RWPE1 (cell line): ENCODE measurements at places on chromosomes 12 and 14.

DNA sequence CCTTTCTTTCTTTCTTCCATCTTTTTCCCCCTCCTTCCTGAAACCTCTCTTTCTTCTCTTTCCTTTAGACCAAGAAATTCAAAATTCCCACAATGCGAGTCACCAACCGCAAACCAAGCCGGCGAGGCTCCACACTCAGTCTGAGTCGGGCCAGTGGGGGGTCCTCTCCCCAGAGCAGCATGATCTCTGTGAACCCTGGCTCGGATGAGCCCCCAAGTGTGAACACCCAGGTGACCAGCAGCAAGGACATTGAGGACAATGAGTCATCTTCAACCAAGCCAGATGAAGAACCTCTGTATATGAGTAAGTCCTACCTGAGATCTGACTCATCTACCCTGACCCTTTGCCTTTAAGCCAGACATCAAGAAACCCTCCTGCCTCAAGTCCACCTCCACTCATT lies 88.6 kb upstream of the TMEM233 start:
- peak; percentile 19 for DNase-seq

DNA sequence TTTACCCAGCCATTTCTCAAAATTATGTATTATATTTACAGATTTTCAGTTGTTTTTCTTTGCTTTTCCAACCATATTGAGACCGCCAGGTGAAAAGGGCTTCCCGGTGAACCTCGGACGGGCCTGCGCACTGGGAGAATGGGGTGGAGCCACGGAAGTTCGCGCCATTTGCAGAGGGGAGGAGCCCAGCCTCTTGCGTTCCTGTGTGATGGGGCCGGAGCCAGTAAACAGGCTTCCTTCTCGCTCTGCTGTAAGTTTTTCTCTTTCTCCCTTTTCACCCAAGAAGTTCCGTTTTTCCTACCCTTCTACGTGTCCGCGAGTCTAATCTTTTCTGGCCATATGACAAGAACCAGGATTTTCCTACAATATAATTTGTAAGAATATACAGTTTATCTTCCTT lies 1108.8 kb upstream of the SEL1L start:
- no peak for DNase-seq

DNA sequence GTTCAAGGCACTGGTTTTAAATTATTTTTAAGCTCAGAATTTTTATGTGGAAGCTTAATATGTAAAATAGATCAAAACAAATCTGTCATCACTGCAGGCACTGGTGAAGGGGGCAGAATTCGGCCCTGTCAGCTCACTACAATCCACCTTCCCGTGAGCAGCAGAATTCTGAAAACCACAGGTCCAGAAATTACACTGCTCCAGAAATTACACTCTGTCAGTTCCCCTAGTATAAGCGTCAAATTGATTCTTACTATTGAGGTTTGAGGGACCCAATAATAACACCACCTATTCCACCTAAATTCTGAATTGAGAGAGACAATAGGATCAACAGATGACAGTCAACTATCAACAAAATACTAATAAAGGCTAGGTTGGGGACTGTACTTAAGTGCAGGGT lies 245.5 kb downstream of the PHLDA1 start:
- no peak for DNase-seq

DNA sequence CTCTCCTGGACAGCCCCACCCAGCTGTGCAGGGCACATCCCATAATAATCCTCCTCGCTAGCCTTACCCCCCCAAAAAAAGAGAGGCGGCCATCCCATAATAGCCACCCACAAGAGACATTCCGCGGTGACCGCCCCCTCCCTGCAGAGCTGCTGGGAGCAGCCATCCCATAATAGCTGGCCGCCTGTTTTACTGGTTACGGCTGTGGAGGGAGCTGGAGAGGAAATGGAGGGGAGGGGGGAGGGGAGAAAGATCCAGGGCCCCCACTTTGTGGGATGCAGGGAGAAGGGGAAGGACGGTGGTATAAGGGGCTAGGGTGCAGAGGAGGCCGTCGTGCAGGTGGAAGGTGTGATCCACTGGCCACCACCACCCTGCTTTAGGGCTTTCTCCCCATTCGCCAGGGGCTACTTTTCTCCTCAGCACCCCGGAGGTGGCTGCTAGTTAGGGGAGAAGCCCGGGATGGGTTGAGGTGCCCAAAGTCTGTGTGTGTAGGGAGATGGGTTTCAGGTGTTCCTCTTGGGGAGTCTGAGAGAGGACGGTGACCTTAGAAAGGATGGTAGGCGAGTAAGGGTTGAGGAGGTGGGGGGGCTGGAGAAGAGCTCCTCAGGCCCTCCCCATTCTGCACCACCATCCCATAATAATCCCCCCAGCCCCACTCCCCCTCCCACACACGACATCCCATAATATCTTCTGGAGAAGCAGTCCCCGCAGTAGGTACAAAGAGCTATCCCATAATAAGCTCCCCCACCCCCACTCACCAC lies 6.0 kb upstream of the CHD4 start:
- peak; percentile 57 for DNase-seq

GRCh38 chr12:7160183-7160582 lies 29.3 kb upstream of the PEX5 start:
- DNase-seq, result no peak

GRCh38 chr12:97335115-97335514 lies 127.5 kb upstream of the RMST start:
- no peak for DNase-seq

DNA sequence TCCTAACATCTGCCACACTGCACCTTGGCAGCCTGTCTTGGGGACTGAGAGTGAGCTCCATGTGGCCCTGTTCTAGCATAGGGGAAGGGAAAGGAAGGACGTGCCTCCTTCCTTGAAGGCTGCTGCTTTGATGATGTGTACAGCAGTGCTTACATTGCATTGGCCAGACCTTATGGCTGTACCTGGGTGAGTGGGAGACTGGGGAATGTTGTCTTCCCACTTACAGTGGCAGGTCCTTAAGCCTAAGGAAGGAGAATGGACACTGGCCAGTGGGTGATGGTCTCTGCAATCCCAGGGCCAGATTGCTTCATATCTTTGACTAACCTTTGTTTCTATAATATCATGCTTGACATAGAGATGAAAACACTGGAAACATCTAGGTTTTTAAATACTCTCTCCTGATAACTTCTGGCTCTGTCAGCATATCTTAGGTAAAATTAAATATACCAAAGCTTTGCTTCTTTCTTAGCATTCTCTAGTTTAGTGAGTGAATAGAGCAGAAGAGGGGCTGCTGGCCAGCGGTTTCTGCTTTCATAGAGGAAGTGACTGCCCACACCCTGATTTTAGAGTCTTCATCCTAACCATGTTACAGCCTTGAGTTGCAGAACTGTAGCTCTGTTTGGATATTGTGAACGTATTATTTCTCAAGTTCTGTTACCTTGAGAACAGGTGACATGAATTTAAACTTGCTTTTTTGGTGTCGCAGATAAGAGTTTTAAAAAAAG lies 27.2 kb downstream of the KLC1 start:
- no peak for DNase-seq

DNA sequence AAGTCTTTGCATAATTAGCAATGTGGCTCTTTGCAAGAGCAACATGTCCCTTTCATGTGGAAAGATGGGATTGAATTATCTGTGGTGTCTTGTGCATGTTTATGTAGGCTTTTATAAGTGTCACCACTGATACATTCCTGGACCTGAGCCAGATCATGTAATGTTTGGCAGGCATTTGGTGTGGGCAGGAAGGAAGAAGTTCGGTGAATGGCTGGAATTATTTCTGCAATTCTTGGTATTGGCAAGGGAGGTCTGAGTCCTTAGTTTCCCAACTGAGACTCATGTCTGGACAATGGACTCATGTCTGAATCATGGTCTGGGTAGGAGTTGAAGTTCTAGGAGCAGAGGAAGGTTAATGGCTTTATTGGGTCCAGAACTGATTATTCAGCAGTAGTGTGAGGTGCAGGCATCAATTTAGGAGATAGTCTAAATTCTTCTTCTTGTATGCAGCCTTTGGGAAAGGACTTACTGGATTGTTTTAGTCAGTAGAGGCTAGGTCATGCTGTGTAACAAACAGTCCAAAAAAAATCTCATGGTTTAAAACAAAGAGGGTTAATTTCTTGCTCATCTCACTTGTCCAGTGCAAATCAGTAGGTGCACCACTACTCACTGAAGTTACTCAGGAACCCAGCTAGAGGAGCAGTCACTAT lies 186.5 kb upstream of the LHX5 start:
- DNase-seq, result no peak

GRCh38 chr12:57219993-57220754 lies 3.6 kb downstream of the NXPH4 start:
- DNase-seq, result no peak

GRCh38 chr14:99981806-99982205 lies 83.4 kb upstream of the EVL start:
- no peak for DNase-seq

DNA sequence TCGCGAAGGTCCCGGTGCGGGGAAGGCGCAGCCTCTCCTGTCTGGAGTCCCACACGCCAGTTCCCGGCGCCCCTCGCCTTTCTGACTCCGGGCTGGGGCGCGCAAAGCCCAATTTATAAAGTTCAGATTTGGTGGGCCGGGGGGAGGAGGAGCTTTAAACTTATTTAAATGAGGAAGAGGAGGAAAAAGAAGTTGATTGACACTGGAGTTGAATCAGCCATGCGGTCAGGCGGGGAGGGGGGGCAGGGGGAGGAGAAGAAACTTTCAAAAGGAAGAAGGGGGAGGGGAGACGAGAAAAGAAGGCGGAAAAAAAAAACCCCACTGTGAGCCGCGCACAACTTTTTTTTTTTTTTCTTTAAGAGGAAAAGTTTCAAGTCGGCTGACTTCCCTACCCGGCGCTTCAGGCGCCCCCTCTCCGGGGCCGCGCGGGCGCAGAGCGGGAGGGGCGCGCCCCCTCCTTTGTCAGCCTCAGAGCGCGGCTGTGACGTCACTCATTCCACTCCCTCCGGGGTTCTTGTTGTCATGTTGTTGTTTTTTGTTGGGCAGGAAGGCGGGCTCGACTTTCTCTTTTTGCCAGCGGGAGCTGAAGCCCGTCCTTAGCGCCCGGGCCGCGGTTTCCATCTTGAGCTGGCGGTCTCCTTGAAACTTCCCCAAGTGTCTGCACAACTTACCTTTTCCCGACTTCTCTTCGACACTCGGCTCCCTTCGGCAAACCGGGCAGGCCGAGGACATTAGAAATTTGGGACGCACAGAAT lies at the start of gene ZFP36L1:
Gene ZFP36L1 (minus strand): TSS at position 89 of the 755 bp plus-strand sequence. CDS start 129 bp downstream, outside the sequence.
- DNase-seq, result peak; percentile 95

DNA sequence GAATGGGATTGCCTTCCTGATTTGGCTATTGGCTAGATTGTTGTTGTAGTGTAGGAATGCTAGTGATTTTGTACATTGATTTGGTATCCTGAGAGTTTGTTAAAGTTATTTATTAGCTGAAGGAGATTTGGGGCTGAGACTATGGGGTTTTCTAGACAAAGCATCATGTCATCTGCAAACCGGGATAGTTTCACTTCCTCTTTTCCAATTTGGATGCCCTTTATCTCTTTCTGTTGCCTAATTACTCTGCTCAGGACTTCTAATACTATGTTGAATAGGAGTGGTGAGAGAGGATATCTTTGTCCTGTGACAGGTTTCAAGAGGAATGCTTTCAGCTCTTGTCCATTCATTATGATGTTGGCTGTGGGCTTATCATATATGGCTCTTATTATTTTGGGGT lies 265.7 kb upstream of the MGAT4C start:
- no peak for DNase-seq

DNA sequence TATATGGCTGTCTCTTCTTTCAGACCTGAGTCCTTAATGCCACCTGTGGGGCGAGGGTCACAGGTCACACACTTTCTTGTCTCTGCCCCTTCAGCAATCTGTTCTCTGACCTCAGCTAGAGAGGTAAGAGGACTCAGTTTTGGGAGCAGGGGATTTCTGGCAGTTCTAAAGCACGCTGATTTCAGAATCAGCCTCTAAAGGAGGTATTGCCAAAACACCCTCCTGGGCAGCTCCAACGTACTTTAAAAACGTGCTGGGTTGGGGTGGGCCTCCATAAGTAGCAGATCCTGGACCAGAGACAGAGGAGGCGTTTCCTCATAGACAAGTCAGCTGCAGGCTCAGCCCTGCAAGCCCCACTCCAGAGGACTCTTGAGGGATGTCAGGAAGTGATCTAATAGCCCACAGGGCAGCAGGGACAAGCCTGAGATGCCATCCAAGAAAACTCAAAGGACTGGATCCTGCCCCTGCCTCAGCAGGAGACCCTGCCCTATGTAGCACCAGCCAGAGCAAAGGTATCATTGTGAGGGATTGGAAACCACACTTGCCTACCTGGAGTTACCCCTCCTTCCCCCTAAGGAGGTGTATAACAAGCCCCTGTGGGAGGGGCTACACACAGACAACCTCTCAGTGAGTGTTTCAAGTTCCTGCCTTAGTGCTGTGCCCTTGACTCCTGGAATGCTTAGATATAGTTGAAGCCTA lies 8.5 kb downstream of the CTDSP2 start:
- DNase-seq, result peak; percentile 37

GRCh38 chr14:100393906-100394732 lies 71.0 kb downstream of the SLC25A47 start:
- DNase-seq, result no peak

- no peak for DNase-seq
Observed at GRCh38 chr12:58470266-58471010, 449.9 kb downstream of the LRIG3 start.

DNA sequence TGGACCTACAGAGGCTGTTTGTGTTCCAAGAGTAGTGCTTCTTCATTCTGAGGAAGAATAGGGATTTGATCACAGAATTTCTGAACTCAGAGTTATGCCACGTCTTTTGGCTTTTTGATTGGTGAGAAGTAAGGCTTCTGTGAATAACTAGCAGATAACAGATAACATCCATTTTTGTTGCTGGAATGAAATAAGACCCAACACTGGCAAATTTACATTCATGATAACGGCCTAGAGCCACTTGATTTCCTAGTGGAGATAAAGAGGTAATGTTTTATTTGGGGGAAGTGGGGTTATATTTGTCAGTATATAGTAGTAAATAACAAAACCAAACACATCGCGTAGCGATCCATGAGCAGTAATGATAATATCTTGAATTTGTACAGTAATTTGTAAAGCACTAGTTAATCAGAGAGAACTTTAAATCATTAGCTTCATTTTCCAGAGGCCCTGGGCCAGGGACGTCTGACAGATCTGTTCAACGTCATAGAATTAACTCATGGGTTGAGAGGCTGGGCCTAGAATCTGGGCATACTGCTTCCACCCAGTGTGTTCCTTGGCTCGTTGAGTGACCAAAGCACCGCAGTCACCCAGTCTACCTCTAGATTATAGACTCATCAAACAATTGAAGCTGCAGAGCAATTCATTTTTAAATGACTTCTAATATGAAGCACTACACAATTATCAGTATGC lies 79.6 kb downstream of the HMGA2 start:
- DNase-seq, result no peak

- no peak for DNase-seq
Observed at GRCh38 chr14:21874167-21874566, 200.5 kb upstream of the OR4E1 start.

GRCh38 chr12:67161322-67161918 lies 107.7 kb upstream of the CAND1 start:
- DNase-seq, result no peak

- DNase-seq, result peak; percentile 89
Observed at GRCh38 chr12:27822076-27822712, 42.2 kb upstream of the MANSC4 start.

GRCh38 chr12:65196762-65197567 lies 27.6 kb downstream of the LEMD3 start:
- no peak for DNase-seq

DNA sequence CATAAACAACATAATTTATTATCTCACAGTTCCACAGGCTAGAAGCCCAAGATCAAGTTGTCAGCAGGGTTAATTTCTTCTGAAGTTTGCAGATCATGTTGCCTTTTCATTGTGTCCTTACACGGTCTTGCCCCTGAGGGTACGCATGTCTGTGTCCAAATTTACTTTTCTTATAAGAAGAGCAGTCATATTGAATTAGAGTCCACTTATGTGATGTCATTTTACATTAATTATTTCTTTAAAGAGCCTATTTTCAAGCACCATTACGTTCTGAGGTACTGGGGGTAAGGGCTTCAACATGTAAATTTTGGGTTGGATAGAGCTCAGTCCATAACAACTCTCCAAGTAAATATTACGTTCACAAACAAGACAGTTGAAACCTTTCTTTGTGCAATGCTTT lies 236.6 kb upstream of the OR4E1 start:
- no peak for DNase-seq
